ENCODE measurements at places on chromosomes 5 and 9.

GRCh38 chr5:149358294-149358651 is 427 bp downstream of the PCYOX1L start:
- DNase-seq, result peak; percentile 41

DNA sequence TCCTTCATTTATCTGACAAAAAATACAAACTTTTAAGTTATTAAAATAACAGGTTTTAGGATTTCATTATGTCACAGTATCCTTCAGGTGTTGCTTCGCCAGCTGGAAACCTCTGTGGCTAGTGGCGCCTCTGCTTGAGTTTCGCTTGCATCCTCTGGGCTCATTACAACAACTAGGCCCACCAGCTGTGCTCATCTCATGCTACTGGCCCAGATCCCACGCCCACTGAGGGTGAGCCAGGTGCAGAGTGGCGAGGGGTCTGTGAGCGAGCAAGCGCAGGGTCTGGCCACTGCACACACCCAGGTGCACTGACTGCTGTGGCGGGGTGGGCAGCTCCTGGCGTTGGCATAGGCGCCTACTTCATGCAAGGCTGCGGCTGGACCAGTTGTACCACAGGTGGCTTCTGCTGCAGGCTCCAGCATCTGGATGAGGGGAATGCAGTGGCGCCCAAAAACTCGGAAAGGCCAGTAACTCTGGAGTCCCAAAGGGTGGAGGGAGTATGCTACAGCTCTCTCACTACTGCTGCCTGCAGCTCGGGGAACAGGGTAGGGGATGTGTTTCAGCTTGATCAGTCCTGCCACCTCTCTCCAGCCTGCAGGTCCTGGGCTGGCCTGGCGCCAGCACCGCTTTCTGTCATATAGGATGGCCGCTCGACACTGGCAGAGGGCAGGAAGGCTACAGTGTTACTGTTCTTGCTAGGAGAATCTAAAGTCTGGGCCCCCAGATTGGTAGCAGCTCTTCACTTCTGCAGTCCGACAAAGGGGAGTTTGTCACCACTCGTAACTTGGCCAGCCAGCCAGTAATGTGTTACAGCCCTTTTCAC is 452.1 kb downstream of the TUSC1 start:
- DNase-seq, result no peak

DNA sequence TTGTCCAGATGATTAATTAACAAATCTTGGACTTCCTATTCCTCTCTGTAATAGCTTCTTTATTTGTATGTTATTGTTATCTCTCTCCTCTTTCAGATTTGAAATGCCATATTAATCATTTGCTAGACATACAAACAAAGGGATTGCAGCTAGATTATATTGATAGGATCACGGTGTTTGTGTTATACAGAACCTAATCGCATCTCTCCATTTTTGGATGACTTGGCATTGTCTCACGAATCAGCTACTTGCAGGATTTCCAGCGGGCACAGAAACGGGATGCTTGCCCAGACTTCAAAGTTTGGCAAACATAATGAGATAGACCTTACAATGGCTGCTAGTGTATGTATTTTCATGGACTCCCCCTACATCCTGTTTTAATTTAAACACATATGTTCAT is 368.1 kb downstream of the TLE4 start:
- DNase-seq, result no peak

- peak; percentile 78 for DNase-seq
Measured at GRCh38 chr9:127776195-127776923, 2.1 kb downstream of the SH2D3C start.

- DNase-seq, result no peak
Measured at GRCh38 chr5:143843461-143843860, 31.5 kb downstream of the HMHB1 start.

Measured in activated T-cell treated with anti-CD3 and anti-CD28 coated beads, Interleukin-2, amount 50 U/mL, for 48 hours (primary cell).